Fibroblast of skin of right biceps (primary cell): ENCODE measurements at places on chromosomes 12 and 14.

GRCh38 chr12:38775457-38775856 is 129.9 kb downstream of the CPNE8 start:
- DNase-seq: no peak

- DNase-seq: no peak
Measured at GRCh38 chr14:61342486-61342885, 21.1 kb downstream of the PRKCH start.

DNA sequence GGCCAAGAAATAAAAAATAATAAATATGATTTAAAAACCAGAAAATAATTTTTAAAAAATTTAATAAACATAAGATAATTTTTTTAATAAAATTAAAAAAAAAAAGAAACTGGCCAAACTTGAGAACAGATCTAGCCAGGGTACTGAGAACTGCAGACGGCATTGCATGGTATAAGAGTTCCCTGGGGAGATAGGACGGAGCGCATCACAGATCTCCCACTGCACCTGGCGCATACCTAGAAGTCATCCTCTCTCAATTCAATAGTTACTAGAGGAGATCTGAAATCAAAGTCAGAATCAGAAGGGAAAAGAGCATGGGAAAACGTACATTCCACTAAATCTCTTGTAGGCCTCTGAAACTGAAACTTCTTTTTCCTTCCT is 58.9 kb upstream of the BCL2L14 start:
- DNase-seq: no peak

GRCh38 chr12:124364543-124364942 is 69.7 kb downstream of the RFLNA start:
- no peak for DNase-seq

- DNase-seq: no peak
Measured at GRCh38 chr12:80745851-80746505, 29.3 kb downstream of the MYF5 start.

DNA sequence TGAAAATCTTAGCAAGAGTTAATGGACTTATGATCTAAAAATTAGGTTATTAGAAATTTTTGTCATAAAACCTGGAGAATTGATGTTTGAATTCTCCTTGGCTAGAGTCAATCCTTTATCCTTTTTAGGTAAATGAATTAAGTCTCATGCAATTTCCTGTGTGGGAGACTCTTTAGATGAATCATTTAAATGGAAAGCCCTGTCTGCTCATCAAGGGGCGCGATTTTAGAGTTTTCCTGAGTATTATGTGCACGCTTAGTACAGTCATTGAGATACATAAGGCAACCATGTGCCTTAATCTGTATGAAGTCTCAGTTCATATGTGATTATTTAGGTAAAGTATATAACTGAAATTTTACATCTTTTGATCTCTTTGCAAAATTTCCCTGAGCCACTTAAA is 974.7 kb downstream of the NRXN3 start:
- peak; percentile 66 for DNase-seq

DNA sequence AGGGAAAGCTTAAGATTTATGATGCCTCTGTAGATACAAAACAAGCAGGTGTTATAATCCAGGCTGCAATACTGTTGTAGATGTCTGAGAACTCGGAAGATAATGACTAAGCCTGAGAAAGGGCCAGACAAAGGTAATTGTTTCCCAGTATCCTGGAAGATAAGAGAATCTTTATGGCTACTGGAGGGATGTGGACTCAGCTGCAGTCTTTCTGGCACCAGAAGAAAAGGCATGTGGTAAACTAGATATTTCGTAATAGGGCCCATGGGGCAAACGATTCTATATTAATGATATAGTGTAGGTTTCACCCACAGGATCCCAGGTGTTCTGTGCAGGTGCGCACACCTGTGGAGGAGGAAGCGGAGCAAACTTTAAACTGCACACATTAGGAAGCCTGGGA is 9.2 kb upstream of the APOLD1 start:
- DNase-seq: no peak

DNA sequence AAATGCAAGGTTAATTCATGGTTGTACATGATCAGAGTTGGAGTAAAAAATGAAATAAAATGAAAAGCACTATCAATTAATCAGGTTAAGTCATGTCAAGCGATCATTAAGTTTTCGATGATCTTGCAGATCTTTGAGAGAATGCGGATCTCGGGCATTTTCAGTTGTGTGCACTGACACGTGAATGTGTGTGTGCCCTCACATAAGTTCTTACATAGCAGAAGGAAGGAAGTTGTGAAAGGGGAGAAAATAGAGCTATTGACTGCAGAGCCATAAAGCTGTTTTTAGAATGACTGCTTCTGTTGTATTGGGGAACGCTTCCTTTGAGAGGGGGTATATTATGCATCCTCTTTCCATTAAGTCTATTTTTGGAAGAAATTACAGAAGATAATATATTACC is 101.3 kb downstream of the HMGA2 start:
- DNase-seq: no peak

DNA sequence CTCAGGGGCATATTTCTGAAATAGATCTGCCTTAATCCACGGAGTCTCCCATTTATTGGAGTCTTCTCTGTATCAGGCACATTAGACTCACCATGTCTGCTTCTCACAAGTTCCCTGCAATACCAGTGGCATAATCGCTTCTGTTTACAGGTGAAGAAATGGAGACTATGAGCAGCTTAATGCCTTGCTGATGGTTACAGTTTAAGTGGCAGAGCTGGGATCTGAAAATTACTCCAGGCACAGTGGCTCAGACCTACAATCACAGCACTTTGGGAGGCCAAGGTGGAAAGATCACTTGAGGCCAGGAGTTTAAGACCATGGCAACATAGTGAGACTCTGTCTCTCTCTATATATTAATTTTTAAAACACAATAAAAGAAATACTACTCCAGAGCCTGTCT is 7.3 kb upstream of the RIC8B start:
- DNase-seq: no peak

DNA sequence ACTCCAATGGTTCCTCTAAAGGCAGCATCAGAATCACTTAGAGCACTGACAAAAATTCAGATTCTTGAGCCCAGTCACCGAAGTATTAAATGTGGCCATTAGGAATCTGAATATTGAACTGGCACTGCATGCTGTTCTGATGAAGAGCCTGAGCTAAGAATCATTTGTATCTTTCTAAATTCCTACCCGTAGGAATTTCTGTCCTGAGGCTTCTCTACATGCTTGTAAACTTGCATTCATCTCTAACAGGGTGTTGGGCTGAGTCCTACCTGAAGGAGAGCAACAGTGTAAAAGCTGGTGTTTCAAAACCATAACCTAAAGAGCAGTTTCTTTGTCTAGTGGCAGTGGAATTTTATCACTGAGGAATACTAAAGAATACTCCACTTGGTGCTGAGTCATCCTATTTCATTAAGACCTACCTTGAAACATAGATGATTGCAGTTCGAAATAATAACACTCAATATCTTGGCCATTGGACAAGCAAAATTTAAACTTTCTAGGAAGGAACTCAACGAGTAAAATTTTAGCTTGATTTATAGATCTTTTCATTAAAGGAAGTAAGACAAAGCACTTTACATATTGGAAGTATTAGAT is 35.5 kb upstream of the C12orf75 start:
- no peak for DNase-seq

DNA sequence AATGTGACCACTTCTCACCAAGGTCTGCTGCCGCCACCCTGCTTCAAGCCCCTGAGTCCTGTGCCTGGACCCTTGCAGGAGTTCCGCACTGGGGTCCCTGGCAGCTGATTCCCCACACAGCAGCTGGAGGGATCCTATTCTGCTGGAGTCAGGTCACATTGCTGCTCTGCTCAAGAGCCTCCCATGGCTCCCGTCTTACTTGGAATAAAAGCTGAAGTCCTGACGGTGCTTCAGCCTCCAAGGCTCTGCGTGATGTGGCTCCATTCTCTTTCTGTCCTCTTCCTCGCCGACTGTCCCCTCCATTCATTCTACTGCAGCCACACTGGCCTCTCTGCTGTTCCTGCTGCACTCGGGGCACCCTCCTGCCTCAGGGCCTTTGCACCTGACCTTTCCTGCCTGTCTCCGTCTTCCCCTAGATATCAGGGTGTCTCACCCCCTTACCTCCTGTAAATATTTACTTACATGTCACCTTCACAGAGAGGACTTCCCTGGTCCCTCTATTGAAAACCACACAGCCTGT is 7.6 kb upstream of the SDSL start:
- no peak for DNase-seq

DNA sequence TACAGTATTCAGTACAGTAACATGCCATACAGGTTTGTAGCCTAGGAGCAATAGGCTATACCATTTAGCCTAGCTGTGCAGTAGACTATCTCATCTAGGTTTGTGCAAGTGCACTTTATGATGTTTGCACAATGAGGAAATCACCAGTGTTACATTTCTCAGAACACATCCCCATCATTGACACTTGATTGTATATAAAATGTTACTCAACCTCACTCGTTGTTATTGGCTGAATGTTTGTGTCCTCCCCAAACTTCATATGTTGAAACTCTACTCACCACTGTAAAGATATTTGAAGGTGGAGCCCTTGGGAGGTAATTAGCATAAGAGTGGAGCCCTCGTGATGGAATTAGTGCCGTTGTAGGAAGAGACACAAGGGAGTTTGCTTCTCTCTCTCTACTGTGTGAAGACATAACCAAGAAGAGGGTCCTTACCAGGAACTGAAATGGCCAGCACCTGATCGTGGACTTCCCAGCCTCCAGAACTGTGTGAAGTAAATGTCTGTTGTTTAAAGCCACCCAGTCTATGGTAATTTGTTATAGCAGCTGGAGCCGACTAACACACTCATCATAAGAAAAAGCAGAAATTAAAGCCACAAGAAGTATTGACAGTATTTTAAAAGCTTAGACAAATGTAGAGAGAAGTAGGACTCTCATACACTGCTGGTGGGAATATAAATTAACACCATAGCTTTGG is 3.2 kb upstream of the MED13L start:
- DNase-seq: no peak

GRCh38 chr12:12481631-12482030 is 81.0 kb downstream of the DUSP16 start:
- DNase-seq: no peak

DNA sequence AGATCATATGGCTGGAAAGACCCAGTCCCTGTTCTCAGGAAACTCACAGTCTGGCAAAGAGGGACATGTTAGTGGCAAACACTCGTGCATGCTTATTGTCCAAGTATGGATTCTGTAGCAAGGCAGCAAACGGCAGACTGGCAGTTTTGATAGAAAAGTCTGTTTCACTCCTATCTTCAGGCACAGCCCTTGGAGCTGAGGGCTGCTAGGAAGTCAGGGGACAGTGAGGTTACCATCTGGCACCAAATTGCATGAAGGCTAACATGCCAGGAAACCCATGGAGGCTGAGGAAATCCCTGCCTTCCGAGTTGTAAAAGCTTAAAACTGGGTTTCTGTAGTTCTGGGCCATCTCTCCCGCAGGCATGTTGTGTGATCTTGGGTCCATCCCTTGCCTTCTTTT is 32.9 kb downstream of the CALM1 start:
- DNase-seq: no peak

GRCh38 chr12:6534945-6535696 is 804 bp downstream of the GAPDH start:
- DNase-seq: peak; percentile 76

DNA sequence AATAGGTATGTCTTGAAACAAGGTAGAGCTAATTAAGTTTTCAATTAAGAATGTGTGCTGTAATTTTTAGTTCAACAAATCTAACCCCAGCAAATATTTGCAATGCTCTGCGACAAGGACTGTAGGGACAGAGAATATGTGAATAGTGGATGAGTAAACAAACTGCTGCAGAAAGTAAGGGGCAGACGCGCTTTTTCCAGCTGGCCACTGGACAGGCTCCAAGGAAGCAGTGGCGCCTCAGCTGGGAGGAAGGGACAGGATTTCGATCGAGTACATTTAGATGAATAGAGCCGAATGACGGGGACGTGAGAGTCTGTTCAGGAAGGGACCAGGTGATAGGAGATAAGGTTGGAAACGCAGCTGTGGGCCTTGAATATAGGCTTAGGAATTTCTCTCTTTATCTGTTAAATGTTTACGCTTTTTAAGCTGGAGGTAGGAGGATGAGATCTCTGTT is 69.3 kb downstream of the ELK3 start:
- no peak for DNase-seq

DNA sequence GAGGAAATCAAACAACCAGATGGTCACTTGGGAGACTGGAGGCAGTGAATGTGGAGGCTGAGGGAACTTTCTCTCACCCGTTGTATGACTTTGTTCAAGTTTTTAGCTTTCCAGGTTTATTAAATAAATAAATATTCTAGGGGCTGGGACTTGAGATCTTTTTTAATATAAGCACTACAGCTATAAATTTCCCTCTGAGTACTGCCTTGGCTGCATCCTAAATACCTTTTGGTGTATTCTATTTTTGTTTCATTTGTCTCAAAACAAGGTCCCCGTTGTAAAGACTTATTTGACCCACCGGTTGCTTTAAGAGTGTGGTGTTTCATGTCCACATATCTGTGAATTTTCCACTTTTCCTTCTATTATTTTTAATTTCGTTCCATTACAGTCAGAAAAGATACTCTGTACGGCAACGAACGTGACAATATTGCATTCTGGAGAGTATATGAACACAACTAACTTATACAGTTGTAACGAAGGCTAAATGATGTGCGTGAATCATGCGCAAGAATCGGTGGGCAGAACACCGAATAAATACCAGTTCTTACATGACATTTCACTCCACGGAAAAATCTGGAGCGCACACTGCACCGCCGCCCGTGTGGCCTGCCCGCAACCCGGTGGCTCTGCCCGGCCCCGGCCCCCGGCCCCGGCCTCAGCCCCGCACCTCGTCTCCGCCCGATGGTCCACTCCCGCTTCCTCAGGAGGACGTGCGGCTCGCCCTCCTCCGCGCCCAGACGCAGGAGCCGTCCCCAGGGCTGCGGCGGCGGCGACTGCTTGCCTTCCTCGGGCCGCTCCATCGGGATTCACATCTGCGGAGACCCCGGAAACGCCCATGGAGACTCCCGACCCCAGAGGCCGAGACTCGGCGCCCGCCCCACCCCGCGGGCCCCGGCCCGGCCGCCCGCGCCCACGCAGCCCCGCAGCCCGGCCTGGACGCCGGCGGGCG is 602 bp downstream of the CHFR start:
- DNase-seq: peak; percentile 19

- DNase-seq: peak; percentile 90
Measured at GRCh38 chr14:32472512-32473463, 143.7 kb downstream of the AKAP6 start.

GRCh38 chr14:47277703-47278102 is 397.7 kb downstream of the MDGA2 start:
- DNase-seq: peak; percentile 35

DNA sequence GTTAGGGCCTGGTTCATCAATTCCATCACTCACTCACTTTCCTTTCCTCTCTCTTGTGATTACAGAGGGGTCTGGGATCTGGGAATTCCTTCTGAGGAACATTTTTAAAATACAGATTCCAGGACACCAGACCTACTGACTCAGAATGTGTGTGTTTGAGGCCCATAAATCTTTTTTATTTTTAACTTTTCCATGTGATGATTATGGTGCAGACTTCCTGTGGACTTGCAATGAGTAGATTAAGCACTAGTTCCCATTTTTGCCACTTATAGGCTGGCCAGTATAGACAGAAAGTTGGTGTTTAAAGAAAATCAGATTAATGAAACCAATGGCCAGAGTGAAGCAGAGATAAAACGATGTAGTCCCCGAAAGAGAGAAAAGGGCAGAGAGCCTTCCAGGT is 28.1 kb downstream of the SLC41A2 start:
- peak; percentile 71 for DNase-seq
